ENCODE measurements at places on chromosomes 5 and 9.

DNA sequence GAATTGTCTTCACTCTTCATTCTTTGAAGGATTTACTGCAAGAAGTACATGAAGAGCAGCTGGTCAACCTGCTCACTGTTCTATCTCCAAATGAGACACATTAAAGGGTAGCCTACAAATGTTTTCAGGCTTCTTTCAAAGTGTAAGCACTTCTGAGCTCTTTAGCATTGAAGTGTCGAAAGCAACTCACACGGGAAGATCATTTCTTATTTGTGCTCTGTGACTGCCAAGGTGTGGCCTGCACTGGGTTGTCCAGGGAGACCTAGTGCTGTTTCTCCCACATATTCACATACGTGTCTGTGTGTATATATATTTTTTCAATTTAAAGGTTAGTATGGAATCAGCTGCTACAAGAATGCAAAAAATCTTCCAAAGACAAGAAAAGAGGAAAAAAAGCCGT is 37.6 kb downstream of the FXN start:
- DNase-seq = no peak

- DNase-seq = no peak
These were observed 4.4 kb downstream of the PITX1 start for GRCh38 chr5:135029477-135030122.

GRCh38 chr5:111585291-111585690 is 73.0 kb upstream of the STARD4 start:
- DNase-seq = no peak

DNA sequence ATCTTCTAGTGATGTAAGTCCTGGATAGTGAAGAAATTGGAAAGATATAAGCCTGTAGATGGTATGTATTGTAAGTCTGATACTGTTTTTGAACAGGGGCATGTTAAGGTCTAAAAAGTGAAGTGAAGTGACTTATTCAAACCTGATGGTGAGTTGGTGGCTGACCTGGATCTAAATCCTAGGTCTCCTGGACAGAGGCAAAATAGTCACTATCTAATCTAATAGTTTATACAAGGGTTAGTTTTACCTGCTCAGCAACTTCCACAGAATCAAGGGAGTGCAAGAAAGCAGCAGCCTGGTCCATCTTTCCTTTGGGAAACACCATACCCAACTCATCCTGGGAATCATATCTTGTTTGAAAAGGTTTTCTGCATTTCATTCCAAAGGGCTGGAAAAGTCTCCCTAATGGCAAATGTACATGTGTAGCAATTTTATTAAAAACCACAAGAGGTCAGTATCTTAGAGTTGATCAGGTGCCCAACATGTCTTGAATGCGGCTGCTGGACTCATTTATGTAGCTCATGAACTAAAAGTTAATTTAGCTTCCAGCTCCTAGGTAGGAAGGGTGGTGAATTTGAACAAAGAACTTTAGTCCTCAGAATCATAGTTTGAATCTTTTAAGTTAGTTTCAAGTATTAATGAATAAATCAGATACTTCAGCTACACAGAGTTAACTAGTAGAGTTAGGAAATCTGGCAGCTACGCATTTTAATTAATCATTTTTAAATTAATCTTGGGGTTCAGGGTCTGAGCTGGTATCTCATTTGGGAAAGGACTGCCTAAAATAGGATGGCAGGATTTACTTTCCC is 26.0 kb downstream of the SKP2 start:
- no peak for DNase-seq

GRCh38 chr9:34518896-34519295 is 3.9 kb downstream of the ENHO start:
- DNase-seq = no peak

DNA sequence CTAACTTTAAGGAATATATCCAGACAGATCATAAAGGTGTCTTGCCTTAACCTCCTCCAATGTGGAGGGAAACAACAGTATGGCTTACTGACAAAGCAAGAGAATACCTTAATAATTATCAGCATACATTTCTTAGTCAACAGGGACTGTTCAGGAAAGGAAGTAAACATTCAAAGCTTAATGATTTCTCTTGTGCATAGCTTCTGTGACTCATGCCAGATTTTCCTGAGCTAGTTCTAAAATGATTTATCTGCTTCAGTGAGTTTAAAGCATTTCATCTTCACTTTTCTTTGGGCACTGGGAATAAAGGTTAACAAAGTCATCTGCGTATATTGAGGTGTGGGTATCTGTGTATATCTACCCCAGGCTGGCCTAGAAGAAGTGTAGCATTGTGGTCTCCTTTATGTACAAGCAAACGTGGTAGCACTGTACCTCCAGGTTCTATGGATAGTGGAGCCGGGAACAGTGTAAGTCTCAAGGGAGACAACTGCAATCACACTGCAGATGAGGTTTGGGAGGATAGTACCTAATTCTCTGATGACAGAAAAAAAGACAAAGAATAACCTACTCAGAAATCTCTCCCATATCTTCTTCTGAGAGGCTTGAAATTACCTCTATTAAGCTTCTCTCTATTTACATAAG is 284.1 kb downstream of the HCN1 start:
- no peak for DNase-seq

DNA sequence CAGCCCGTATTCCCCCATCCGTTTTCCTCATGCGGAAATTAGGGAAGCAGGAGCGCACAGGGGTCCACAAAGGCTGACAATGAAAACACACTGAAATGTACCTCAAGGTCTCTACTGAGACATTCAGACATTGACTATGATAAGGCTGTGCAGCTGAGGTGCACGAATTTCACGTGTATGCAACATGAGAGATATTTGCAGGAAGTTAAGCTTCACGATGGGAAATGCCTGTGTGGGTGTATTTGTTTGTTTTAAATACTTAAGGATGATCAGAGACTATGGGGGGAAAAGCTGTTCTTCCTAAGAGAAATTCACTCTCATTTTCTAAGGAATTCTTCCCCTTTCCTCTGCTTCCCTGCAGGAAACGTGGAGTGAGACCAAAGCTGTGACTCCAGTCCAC is 2.6 kb upstream of the SPATA31E1 start:
- DNase-seq = no peak

GRCh38 chr5:111769541-111769940 is 12.5 kb upstream of the NREP start:
- no peak for DNase-seq

DNA sequence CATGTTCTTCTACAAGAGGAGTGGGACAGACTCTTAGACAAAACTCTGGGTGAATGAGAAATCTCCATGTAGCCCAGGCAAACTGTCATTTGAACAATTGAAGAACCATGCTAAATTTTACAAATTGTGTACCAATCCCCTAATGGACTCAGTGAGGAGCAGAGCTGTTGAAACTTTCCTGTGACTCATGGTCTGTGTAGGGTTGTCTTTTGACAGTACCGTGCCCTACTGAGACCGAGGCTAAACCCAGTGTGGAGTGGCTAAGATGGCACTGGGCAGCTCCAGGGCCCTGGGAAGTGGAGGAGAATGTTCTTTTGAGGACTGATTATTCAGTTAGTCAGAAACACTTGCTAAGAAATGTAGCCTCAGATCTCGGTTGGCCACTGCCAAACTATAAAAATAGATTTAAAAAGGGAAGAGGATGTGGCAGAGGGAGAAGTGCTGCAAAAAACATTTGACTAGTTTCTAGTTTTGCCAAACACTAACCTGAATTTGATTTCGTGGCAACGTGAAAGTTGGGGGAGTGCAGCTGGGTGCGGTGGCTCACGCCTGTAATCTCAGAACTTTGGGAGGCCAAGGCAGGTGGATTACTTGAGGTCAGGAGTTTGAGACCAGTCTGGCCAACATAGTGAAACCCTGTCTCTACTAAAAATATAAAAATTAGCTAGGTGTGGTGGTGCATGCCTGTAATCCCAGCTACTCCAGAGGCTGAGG is 24.7 kb downstream of the POU4F3 start:
- DNase-seq = no peak

GRCh38 chr9:1332156-1332555 is 282.0 kb downstream of the DMRT2 start:
- DNase-seq = no peak

DNA sequence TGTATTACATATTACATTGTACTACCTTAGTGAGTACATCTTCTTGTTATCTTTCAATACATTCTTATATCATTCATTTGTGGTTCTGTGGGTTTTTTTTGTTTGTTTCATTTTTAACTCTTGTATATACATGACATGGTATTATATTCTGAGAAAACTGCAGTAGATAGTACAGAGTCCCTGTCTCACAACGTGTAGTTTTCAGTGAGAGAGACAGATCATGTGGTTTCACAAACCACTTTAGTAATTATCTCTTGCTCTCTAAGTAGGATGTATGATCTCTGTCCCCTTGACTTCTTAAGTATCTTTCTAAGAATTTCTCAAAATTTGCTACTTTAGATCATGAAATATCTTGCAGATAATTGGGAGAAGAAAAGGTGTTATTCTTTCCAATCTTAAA is 745.9 kb upstream of the CDH9 start:
- DNase-seq = no peak

- no peak for DNase-seq
These were observed 41.9 kb downstream of the MTRR start for GRCh38 chr5:7910738-7911428.

GRCh38 chr5:32283539-32284377 is 29.0 kb downstream of the MTMR12 start:
- DNase-seq = no peak

DNA sequence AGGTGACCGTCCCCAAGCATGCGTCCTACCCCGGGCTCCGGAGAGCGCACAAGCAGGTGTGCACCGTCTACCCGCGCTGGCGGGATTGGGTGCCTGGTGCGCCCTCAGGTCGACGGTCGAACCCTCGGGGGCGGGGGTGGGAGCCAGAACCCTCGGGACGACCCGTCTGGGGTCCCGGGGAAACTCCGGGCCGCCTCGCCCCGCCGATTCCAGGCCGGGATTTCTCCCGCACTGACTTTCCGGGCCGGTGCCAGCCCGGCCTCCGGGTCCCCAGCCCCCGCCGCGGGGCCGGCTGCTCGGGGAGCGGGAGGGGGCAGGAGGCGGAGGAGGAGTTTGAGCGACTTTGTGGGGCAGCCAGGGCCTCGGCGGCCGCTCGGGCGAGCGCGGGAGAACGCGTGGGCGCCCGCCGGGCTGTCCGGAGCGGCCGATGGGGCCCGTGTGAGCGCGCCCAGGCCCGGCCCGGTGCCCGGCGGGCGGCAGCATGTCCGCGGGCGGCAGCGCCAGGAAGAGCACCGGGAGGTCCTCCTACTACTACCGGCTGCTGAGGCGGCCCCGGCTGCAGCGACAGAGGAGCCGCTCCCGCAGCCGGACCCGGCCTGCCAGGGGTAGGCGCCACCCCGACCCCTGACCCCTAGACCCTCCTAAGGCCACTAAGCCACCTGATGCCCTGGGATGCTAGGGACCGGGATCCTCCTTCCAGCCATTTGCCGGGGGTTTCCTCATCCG is at the start of gene DAB2IP:
TSS of gene DAB2IP (plus strand) at position 340 of the 726 bp plus-strand sequence. CDS start at position 482, 142 bp downstream.
- no peak for DNase-seq

DNA sequence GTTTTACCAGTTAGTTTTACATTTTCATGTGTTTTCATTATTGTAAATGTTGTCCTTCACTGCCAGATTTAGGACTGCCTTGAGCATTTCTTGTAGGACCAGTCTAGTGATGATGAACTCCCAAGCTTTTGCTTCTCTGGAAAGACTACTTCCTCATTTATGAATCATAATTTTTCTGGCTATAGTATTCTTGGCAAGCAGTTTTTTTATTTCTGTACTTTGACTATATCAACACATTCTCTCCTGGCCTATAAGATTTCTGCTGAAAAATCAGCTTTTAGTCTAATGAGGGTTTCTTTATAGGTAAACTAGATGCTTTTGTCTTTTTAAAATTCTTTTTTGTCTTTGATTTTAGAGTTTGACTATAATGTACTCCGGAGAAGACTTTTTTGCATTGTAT is 256.8 kb upstream of the GRAMD2B start:
- DNase-seq = no peak

DNA sequence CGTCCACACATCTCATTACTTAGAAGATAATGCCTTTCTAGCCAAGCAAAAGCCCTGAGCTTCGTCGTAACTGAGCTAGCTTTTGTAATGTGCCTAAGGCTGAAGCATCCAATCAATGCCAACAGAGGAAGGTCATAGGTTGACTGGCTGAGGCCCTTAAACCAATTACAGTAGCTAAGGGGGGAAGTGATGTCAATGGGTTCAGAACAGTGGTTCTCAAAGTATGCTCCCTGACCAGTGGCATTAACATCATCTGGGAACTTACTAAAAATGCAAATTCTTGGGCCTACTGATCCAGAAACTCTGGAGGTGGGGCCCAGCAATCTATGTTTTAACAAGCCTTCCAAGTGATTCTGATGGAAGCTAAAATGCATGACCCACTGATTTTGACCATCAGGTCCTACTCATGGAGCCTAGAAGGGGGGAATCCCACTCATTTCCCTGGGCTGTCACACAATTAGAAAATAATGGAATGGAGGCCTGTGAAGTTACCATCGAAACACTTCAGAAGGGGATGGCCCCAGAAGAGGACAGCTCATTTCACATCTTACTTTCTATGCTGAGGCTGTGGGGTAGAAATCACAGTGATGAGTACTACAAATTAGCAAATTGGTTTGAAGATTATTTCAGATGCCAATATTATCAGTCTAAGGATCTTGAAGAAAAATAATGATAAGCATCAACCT is 4.8 kb upstream of the VLDLR start:
- DNase-seq = no peak

GRCh38 chr5:31674371-31674951 is 35.5 kb downstream of the PDZD2 start:
- no peak for DNase-seq
